Stimulated activated CD4-positive, alpha-beta T cell treated with anti-CD3 and anti-CD28 coated beads, TNF-alpha, amount 100 ng/mL, for 48 hours (primary cell): ENCODE measurements at places on chromosomes 16 and 17.

DNA sequence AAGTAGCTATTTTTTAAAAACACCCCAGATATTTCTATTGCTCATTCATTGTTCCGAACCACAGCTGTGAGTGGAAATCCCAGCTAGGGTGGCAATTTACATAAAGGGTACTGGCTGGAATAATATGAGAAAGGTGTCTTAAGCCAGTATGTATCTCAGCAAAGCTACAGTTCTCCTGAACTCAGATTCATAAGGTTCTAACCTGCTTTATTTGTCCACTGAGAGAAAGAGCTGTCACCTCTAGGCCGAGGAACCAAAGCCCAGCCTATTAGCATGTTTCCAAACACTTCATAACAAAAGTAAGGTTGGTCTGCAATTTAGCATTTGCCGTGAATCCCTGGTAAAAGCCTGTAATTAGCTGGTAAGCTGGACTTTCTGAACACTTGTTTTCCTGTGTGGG, 57.0 kb upstream of the CLEC19A start:
- DNase-seq = no peak

DNA sequence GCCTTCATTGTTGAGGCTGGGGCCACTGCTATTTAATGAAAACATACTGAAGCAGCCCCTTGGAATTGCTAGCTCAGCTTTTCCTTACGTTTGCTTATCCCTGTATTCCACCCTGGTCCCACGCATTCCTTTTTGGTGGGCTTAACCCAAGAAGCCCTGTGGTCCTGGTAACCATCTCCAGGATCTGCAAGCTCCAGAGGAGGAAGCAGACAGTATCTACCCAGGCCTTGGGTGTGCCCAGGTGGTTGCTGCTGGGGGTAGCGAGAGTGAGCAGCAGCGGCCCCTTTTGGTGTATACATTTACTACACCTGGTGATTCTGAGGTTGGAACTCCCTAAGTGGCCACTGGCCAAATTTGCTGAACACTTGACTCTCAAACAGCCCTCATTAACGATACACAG, 97.7 kb downstream of the CBLN1 start:
- no peak for DNase-seq

- DNase-seq = no peak
Measured at GRCh38 chr16:66660422-66661209, 35.9 kb downstream of the CMTM4 start.

DNA sequence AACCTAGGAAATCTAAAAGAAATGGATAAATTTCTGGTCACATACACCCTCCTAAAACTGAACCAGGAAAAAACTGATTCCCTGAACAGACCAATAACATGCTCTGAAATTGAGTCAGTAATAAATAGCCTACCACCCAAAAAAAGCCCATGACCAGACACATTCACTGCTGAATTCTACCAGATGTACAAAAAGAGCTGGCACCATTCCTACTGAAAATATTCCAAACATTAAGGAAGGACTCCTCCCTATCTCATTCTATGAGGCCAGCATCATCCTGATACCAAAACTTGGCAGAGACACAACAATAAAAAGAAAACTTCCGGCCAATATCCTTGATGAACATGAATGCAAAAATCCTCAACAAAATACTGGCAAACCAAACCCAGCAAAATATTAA, 52.9 kb downstream of the TTC19 start:
- no peak for DNase-seq

- no peak for DNase-seq
Measured at GRCh38 chr16:53849585-53849984, 145.6 kb downstream of the FTO start.

DNA sequence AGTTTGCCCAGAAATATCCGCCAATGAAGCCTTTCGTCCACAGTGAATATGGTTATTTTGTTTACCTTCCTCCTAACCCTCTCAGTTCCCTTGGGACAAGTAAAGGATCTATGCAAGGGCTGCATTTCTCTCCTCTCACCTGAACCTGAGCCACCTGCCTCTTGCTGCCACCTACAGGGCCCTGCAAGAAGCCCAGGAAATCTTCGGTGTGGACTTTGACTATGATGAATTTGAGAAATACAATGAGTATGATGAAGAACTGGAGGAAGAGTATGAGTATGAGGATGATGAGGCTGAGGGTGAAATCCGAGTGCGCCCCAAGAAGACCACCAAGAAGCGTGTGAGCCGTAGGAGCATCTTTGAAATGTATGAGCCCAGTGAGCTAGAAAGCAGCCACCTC, 14.0 kb downstream of the SUPT6H start:
- DNase-seq = no peak

DNA sequence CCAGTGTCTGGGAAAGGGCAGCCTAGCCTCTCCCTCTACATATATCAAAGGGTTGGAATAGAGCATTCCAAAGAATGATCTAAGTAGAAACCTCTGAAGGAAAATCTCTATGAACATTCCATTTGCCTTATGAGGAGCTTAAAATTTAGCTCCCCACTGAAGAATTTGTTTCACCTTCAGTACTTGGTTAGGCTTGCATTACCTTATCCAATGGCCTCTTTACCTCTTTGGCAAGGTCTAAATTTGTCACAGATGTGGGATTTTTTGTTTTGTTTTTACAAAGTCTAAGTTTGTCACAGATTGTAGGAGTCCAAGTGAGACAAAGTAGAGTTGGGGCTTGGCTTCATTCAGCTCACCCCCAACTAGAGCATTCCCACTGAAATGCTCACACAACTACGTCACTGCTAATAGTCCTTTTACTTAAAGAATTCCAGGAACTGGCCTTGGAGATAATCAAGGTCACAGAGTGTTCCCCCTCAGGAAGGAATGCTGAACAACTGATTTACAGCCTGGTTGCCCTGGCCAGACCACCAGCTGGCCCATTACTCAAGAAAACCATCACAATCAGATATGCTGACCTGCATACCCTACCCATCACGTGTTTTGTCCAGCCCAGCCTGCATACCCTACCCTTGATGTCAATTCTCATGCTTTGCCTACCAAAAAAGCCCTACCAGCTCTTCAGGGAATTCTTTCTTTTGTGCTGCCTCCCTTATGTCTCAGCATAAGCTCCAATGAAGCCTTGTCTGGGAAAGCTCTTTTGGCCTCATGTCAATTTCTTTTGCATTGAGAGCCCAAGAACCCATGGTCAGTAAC, 26.5 kb upstream of the PPM1D start:
- DNase-seq = no peak

DNA sequence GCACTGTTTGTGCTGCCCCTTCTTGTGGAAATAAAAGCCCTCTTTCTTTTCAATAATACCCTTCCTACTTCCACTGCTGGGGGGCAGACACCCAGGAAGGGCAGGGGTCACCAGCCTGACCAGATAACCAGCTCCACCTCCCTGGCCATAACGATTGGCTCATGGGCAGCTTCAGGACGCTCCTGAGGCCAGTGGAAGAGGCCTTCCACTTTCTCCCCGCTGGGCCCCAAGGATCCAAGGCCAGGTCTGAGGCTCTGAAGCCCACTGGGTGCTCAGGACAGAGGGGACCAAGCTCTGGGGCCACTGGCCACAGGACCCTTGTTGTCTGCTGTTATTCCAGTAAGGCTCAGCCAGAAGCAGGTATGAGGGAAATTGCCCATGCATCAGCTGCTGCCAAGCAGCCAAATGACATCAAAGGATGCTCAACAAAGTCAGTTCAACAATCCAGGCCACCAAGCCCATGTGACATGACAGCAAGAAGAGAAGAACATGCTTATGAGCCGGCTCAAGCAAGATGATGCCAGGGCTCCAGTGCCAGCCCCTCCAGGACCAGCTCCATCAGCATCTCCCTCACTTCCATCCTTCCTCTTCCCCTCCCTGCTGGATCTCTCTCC, 238.8 kb downstream of the ZNF423 start:
- DNase-seq = no peak

GRCh38 chr16:84677849-84678248, 22.0 kb upstream of the USP10 start:
- DNase-seq = no peak

GRCh38 chr17:50689251-50689650, 18.5 kb downstream of the ANKRD40 start:
- no peak for DNase-seq

GRCh38 chr16:74760007-74760767, 14.4 kb downstream of the FA2H start:
- no peak for DNase-seq

GRCh38 chr17:27430882-27431491, 25.3 kb upstream of the KSR1 start:
- DNase-seq = no peak

DNA sequence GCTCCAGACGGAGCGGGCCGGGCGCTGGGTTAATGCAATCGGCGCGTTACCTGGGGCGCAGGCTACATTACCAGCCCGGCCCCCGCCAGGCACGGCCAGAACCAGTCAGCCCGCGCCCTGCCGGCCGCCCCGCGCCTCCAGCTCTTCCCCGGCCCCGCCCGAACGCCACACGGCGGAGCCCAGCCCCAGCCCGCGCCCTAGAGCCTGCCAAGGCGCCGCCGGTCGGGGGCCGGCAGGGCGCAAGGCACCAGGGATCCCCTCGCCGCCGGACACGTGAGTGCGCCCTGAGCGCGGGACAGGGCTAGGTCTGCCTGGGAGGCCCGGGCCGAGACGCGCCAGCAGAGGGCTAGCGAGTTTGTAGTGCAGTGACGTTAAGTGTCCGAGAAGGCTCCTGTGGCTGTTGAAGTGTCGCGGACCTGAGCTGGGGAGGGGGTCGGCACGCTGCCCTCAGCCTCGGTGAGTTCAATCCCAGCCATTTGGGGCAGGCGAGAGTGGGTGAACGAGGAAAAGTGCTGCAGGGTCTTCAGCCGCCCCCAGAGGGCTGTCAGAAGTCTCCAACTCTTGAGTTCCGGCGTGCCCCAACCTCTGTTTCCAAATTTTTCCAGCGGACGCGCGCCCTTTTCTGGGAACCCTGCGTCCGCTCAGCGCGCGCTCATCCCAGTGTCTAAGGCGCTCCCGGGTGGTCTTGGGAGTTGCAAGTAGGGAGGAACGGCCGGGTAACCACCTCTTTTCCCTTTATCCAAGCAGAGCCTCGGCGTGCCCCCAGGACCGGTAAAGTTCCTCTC, at the start of gene SLC6A2:
SLC6A2 (plus strand) TSS at position 92 of the 785 bp plus-strand sequence. CDS start 707 bp downstream, outside the sequence.
- no peak for DNase-seq

DNA sequence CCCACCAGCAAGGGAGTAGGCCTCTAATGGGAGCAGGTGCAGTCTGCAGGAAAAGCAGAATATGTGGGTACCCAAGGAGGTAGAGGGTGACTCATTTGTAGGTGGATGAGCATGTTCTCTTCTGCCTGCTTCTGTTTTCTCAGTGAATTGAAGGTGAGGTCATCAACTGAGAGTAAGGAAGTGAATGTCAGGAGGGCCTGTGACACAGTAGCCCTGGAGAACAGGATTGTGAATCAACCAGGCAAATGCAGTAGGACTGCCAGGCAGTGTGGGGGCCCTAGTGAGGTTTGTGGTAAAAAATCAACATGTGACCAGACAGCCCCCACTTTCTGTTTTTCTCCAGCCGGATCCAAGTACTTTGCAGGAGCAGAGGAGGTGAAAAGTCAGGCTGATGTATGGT, 150.5 kb upstream of the SOX9 start:
- no peak for DNase-seq

DNA sequence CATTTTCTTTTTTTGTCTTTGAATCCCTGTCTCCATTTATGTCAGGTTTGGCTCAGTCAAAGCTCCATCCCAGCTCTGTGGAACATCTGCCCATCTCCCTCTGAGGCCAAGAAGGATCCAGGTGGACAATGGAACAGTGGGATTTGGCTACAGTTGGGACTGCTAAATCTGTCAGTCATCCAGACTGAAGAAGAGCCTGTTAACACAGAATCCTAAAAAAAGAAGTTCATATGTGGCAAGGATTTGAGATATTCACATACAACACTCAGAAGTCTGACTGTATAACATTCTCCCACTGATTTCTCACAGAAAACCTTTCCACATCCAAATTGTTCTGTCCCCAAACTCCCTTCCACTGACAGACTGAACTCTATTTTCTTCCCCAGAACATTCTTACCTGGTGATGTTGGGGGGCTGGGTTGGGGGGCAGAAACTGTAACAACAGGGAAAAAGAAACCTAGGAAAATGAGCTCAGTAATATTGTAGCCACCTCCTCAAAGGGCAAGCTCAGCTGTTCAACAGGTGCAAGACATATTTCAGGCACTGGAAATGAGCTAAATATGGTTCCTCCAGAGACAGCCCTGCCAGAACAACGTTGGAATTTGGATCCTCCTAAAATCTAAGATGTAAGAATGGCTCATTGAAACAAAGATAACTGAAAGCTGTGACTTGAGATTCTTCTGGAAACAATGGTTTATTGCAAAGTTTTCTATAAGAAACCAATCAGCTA, 301.5 kb upstream of the CDH5 start:
- no peak for DNase-seq

GRCh38 chr17:82416771-82417170, 1.4 kb upstream of the HEXD start:
- DNase-seq = no peak

DNA sequence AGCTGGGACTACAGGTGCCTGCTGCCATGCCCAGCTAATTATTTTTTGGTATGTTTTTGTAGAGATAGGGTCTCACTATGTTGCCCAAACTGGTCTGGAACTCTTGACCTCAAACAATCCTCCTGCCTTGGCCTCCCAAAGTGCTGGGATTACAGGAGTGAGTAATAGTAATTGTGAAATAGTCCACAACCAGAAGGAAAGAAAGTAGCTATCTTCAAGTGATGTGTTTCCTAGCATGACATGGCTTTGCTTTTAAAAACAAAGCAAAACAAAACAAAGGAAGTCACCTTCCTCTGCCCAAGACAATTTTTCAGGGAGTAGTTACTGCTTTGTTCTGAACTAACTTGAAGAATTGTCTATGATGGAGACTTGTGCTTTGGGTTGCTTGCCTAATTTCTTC, 27.0 kb downstream of the ATP6V0A1 start:
- no peak for DNase-seq

DNA sequence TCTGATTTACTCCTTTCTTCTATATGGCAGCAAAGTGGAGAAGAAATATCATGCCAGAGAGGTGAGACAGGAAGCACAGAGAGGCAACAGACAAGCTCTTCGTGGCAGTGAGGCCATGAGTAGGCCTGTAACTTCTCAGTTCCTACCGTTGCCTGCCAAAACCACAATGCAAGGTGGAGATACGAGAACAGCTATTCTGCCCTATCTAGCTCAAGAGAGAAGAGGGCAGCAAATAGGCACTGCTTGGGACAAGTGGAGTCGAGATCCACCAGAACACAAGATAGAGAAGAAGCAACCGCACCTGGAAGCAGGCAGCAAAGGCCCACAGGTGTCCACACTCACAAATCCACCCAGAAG, 24.8 kb downstream of the RANBP10 start:
- no peak for DNase-seq

GRCh38 chr16:87765473-87765775, 362 bp downstream of the KLHDC4 start:
- DNase-seq = no peak

DNA sequence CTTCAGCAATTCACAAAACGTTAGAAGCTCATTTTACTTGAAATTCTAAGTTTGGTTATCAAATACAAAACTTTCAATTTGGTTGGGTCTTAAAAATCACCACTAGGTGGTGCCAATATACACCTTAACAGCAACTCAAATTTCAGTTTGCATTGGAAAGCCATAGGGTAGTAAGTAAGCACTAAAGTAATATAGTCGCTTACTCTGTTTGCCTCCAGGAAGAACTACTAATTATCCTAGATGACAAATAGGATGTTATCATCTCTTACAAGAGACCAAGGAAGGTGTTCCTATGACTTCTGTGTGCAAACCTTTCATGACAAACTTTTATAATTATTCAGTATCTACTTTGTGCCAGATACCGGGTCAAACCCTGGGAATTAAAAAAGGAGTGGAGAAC, 93.3 kb downstream of the MYO1D start:
- no peak for DNase-seq
